Inflammatory macrophage treated with lipopolysaccharide for 4 hours (primary cell): ENCODE measurements at places on chromosomes 11 and 22.

DNA sequence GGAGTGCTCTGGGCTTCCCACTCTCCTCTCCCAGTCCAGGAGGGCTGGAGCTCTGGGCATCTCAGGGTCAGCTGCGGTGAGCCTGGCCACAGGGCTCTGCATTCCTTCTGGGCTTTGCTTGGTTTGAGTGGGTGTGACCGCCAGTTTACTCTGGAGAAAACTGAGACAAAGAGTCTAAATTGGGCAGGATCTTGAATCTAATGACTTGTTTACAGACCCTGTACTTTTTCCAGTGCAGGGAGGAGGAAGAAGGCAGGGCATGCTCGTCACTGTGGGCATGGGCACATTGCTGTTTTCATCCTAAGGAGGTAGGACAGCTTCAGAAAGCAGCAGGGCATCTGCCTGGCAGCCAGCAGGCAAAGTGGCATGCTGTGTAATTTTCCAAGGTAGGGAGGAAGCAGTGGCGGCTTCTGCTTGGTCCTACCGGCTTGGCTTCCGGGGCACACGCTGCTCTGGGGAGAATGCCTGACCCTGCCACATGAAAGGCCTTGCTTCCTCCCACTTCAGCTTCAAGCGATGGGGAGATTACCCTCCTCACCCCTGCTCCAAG, 22.9 kb downstream of the FLI1 start:
- DNase-seq, result no peak

DNA sequence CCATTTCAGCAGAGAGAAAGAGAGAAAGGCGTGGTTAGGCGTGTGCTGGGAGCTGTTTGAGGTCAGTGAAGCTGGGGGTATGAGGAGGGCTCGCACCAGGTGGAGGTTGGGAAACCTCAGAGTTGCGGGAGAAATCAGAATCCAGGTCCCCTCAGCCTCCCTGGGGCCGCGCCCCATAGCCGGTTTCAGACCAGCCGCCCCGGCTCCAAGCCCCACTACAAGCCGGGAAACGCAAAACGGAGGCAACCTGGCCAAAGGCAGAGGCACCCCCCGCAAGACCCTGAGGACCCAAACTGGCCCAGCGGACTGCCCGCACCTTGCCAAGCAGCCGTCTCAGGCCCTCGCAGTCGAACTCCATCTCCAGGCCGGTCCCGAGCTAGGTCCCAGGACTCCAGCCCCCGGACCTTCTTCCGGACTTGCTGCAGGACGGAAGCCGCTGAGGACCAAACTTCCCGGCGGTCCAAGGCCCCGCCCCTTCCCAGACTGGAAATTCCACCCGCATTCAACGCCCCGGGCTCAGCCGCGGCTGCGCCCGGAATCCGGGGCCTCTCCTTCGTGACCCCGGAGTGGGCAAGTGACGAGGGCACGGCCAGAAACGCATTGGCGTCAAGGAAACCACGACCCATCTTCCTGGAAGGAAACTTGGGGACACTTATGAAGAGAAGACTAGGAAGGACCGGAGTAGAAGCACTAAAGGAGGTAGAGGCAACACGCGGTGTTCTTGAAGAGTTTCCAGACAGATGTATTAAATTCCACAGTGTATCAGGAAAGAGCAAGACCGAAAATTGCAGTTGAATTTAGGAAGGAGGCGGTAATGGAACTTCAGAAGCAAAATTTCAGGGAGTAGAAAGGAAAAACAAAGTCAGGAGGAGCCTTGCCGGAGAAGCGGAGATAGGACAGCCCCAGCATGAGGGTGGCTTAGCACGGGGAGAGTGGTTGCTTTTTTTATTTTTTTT, at the start of gene UEVLD:
UEVLD (minus strand) TSS at position 438 of the 956 bp plus-strand sequence; CDS start at position 358, 80 bp downstream.
- DNase-seq, result peak; percentile 90

- peak; percentile 91 for DNase-seq
These were observed 32.0 kb upstream of the CCDC134 start for GRCh38 chr22:41768430-41768829.

DNA sequence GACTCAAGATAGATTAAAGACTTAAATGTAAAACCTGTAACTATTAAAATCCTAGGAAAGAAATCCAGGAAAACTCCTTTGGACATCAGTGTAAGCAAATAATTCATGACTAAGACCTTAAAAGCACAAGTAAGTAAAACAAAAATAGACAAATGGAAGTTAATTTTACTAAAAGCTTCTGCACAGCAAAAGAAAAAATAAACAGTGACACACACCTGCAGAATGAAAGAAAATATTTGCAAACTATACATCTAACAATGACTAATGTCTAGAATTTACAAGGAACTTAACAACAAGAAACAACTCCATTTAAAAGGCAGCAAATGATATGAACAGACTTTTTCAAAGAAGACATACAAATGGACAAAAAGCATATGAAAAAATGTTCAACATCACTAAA, 359.1 kb downstream of the LUZP2 start:
- no peak for DNase-seq

- DNase-seq, result peak; percentile 13
These were observed 7.4 kb downstream of the CCDC34 start for GRCh38 chr11:27355575-27356104.

DNA sequence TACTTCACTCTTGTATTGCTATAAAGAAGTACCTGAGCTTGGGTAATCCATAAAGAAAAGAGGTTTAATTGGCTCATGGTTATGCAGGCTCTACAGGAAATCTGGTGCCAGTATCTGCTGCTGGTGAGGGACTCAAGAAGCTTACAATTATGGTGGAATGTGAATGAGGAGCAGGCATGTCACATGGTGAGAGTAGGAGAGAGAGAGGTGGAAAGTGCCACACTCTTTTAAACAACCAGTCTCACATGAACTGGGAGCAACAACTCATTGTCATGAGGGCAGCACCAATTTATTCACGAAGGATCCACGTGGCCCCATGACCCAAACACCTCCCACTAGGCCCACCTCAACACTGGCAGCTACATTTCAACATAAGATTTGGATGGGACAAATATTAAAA, 24.6 kb upstream of the IGLL5 start:
- no peak for DNase-seq

DNA sequence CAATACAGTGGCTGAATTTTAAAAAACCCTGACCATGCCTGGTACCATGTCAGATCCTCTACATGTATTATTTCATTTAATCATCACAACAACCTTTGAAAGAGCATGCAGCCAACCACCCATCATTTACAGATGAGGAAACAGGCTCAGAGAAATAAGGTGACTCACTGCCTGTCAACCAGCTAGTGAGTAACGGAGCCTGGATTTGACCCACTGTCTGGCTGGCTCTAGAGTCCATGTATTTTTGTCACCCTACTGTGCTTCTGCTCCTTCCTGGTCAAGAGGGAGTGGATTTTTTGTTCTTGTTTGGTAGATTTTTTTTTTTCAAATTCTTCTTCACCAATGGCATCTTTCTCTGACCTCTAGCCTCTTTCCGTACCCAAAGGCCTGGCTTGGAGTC, 77.4 kb downstream of the CWC15 start:
- DNase-seq, result peak; percentile 13

DNA sequence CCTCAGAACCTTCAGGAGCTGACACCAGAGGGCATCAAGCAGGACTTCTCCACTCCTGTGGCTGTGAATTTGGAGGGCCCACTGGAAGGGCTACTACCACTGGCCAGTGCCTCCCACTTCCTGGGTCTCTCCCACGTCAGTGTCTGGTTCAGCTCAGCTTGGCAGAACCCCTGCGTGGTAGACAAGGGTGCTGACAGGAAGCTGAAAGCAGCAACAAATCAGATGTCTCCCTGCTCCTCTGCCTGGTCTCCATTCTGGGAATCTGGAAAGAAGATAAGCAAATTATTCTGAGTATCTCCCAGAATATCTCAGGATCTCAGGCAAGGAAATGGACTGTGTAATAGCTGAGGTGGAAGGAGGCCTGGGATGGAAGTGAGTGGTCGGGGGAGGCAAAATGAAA, 61.5 kb downstream of the TMPRSS5 start:
- no peak for DNase-seq

DNA sequence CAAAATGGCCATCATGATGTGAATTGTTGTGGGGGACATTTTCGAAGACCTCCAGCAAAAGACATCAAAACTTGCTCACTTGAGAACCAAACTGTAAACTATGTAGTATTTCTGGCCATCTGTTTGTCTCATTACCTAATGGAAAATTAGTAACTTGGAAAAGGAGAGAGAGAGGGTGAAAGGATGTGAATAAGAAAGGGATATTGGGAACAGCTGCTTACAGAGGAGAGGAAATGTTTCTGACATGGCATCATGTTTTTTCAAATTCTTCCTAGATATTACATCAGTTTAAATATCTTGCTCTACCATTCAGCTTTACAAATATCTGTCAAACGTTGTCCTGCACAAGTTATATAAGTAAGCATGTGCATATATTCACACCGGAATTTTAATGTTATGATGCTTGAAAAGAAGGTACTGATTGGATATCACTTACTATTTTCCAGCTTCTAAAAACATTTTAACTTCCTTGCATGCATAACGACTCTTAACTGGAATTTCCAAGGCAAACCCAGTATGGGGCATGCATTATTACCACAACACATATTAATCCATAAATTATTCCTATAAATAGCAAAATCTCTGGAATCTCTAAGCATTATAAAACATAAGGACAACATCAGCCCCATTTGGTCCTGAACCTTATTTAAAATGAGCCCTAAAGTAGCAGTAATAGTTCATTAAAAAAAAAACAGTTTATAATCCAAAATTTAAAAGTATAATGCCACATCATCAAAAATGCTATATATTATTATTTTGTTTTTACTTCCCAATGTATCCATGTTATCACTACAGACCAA, 20.0 kb downstream of the GUCY1A2 start:
- DNase-seq, result no peak

GRCh38 chr11:5369789-5370188, 13.8 kb upstream of the OR51M1 start:
- no peak for DNase-seq

DNA sequence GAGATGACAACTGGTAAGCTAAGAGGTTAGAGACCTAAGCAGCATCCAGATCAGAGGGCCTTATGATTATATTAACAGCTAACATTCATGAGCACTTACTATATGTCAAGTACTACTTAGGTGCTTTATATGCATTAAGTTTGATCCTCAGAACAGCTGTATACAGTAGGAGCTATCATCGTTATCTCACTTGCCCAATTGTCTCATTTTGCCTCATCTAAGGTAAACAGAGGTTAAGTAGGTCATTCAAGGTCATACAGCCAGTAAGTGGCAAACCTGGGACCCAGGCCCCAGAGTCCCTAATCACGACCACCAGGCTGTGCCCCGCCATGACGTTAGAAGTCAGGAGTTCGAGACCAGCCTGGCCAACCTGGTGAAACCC, 4.6 kb upstream of the POLR3H start:
- no peak for DNase-seq

DNA sequence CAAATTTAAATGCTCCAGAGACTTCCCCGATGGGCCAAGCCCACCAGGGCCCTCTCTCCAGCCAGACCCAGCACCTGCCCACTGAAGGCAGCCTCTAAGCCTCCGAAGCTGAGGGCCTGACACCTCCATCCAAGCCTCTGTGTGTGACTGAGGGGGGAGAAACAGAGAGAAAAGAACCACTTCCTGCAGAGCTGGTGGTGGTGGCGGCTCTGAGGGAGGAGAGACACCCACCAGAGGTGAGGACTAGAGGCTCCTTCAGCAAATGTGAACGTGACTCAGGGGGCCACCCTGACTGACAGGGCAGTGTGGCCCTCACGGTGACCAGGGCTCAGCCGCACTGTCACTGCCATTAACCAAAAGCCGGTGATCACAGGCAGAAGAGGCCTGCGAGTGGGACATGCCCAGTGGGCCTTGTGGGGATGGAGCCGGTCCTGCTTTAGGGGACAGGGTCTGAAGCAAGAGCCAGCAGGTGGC, 31.0 kb upstream of the CD5 start:
- DNase-seq, result peak; percentile 14

DNA sequence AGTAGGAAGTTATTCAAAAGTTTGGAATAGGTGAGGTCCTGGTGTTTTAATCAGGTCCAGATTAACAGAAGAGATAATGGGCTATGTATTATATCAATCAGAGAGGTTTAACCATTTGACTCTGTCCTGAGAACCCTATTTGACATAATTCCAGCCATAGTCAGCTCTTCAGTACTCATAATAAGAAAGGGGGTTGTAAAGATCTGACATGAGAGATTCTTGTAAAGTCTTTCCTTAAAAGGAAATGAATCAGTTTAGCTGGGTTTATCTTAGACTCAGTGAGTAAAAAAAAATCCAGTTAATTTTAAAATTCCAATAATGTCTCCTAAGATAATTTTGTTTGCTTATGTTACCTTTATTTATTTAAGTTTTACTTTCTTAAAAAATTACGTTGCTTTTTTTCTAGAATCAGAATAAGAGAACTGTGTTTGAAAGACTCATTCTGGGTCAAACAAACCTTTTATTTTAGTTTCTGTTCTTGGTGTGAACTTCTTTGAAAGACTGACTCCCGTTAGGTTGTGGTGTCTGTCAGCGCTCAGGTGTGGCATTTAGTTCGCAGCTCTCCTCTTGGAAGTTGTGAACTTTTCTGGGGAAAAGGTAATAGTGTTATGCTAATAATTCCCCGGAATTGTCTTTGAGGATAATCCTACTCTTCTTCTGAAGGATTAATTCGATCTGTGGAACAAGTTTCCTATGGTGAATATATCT, 20.5 kb downstream of the NUCB2 start:
- DNase-seq, result no peak

GRCh38 chr11:7599209-7599608, 74.1 kb downstream of the CYB5R2 start:
- DNase-seq, result no peak

DNA sequence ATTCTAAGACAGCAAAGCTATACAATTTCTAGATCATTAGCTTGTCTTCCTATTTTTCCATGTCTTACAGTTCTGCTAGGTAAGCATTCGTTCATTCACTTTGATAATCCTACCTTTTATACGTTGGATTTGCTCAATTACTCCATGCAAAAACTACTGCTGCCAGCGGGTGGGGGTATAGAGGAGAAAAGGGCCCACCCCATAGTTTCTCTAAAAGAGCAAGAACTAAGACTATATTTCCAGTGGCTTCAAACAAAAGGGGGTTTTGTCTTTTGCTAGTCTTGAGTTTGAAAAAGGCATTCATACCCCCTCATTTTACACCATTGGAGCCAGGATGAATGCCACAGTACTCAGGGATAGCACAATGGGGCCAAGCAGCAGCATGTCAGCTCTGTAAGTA, 155.7 kb downstream of the WT1 start:
- DNase-seq, result no peak

- peak; percentile 15 for DNase-seq
These were observed 53.5 kb upstream of the EIF3M start for GRCh38 chr11:32529994-32530588.
